Astrocyte (in vitro differentiated cells and primary cell): ENCODE measurements at places on chromosomes 6 and 20. TPM values are rescaled to one million over a fixed set of nuclear protein-coding genes. Genes with fewer than 3 reads are reported as not detected.

DNA sequence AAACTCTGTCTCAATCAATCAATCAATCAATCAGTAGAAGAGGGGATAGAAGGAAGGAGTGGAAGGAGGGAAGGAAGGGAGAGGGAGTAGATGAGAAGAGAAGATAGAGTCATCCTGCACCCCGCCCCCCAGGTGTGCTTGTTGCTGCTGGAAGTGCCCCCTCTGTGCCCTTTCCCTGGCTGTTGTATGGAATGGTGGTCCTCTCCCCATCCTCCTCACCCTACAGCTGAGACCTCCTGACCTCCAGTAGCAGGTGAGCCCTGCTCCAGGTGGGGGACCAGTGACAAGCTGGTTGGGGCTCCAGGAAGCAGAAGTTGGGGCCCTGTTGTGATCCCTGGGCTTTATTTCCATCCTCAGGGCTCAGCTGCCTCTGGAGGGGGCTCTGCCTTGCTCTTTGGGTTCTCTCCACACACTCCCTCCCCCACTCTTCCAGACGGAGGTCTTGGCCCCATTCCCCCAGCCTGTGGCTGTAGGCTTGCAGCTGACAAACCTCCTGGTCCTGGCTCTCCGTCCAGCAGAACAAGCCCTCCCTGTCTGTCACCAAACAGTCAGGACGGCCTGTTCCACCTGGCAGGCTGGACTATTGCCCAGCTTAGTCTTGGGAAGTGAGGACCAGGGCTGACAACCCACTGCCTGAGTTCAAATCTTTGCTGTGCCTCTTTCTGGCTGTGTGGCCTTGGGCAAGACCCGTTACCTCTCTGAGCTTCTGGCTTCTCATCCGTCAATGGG, 26.0 kb upstream of the SCRT2 start:
- DNase-seq, result no peak

Gene SIRPD
- total RNA-seq, result not detected in 2 replicates

GRCh38 chr6:118932421-118932820, 2.5 kb downstream of the MCM9 start:
- no peak for DNase-seq

DNA sequence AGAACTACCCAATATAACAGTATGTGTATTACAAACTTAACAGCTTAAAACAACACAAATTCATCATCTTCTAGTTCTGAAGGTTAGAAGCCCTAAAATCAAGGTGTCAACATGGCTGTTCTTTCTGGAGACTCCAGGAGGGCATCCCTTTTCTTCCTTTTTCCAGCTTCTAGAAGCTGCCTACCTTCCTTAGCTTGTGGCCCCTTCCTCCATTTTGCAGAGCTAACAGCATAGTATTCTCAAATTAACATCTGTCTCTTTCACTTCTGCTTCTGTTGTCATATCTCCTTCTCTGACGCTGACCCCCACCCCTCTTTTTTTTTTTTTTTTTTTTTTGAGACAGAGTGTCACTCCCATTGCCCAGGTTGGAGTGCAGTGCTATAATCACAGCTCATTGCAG, 52.8 kb upstream of the AKIRIN2 start:
- DNase-seq, result no peak

DNA sequence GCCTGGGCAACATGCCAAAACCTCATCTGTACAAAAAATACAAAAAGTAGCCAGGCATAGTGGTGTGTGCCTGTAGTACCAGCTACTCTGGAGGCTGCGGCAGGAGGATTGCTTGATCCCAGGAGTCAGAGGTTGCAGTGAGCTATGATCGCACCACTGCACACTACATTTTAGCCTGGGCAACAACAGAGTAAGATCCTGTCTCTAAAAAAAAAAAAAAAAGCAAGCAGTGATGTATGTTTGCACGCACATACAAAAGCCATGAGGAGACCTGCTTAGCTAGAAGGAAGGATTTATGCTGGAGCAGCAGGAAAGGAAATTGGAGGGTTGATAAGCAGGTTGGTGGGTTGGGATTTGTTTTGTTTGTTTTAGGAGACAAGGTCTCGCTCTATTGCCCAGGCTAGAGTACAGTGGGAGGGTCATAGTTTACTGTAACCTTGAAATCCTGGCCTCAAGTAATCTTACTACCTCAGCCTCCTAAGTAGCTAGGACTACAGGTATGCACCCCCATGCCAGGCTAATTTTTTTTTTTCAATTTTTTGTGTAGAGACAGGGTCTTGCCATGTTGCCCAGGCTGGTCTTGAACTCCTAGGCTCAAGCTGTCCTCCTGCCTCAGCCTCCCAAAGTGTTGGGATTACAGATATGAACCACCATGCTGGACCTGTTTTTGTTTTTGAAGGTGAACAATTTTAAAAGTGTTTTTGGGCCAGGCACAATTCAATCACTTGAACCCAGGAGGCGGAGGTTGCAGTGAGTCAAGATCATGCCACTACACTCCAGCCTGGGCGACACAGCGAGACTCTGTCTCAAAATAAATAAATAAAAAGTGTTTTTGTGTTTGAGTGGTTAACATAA, 4.0 kb downstream of the ZSWIM3 start:
- DNase-seq, result no peak

Gene ADGB
- total RNA-seq, result not detected in 2 replicates

- no peak for DNase-seq
These were observed 76.1 kb downstream of the HIVEP2 start for GRCh38 chr6:142868917-142869316.

- no peak for DNase-seq
These were observed 16.7 kb upstream of the CLIC5 start for GRCh38 chr6:46032110-46032998.

GRCh38 chr6:132998418-132998817, 184.0 kb downstream of the RPS12 start:
- no peak for DNase-seq

DNA sequence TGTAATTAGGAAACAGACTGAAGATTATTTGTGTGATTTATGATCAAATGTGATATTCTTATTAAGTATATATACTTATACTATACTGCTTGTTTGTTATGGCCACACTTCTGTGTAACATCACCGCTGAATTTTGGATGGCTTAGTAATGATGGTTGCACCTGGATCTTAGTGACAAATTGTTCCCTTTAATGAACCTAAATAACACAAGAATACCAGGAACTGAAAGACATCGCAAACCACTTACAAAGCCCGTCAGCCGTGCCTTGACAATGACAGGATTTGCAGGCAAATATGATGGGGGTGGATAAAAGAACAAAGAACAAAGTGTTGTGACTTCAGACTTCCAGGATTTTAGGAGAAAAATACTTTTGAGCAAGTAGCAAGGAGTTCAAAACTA, 67.1 kb downstream of the LAMP5 start:
- no peak for DNase-seq

DNA sequence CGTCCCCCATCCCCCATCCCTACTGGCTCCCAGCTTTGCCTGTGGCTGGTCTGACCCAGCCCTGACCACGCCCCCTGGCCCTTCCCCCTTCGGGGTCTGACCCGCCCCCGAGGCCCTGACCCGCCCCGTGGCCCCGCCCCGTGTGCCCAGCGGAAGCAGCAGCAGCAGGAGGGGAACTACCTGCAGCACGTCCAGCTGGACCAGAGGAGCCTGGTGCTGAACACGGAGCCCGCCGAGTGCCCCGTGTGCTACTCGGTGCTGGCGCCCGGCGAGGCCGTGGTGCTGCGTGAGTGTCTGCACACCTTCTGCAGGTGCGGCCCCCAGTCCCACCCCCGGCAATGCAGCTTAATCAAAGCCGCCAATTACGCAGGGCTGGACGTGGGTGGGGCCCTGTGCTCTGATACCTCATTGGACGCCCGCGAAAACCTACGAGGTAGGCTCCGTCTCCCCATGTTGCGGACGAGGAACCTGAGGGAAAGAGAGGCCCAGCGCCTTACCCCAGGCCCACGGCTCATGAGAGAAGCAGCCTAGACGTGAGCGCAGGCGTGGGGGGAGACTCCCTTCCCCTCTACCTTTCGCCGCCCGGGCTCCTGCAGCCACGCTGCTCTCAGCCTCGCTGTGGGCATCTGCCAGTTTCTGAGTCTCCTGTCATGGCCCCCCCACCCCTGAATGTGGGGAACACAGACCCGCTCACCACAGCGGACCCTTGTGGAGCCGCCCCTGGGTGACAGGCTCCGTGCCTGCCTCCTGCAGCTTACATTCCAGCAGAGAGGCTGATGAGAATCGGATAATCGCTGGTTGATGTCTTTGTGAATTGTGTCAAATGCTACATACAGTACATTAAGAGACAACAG, 12.8 kb downstream of the RBCK1 start:
- DNase-seq, result no peak

Gene CCN5
- total RNA-seq, result not detected in 2 replicates

DNA sequence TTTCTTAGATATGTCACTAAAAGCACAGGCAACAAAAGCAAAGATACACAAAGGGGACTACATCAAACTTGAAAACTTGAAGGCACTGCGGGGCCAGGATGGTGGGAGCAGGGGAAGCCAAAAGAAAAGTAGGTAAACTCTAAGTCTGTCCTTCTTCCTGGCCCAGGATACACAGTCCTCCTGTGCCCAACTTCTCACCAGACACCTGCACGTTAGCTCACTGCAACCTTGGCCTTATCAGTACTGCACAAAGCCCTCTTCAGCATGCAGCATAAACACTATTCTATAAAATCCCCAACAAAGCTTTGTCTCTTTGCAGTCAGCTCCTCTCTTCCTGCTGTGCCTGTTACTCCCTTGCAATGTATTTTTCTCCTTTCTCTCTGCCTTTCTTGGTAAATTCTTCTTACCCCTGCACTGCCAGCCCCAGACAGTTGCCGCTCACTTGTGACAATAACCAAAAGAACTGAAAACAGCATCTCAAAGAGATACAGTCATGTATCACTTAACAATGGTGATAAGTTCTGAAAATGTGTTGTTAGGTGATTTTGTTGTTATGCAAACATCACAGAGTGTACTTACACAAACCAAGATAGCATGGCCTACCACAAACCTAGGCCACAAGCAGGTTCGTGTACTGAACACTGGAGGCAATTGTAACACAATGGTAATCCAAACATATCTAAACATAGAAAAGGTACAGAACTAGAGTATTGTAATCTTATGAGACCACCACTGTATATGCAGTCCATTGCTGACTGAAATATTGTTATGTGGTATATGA, 51.2 kb downstream of the NINL start:
- no peak for DNase-seq

DNA sequence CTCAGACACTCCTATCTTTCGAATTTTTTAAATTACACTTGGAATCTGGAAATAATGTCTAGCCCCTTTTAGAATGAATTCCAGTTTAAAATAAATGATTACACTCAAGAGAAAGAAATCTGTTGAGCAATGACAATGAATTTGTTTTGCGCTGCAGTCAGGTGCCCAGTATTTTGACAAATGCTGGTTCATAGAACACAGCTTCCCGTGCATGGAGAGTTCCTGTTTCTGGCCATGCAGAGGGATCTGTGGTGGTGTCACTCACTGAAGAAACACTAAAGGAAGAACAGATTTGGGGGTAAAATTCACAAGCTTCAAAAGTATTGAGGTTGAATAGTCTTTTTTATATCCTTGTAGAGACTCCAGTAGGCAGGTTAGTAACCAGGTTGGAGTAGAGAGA, 113.4 kb upstream of the CEP85L start:
- no peak for DNase-seq

- no peak for DNase-seq
These were observed 59.2 kb downstream of the LAMP5 start for GRCh38 chr20:9573335-9574151.

Gene TUBB2B
- total RNA-seq, result 124 and 144 TPM in 2 replicates

DNA sequence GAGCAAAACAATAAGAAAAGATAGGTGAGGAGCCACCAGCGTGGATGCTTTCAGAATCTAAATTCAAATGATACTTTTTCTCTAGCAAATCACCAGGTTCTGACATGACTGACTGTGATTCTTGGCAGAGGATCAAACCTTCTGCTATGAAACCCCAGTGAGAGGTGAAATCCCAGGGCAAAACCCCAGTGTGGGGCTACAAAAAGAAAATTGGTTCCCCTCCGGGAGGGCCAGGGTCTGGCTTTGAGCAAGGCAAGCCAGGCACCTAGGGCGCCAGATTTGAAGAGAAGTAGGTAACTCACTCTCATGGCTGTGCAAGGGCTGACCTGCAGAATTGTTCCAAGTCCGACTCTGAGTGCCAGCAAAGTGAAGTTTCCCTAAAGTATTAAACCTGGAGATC, 20.2 kb upstream of the RALGAPA2 start:
- DNase-seq, result no peak

Gene RALY
- 90.5 and 105 TPM in 2 replicates for total RNA-seq

DNA sequence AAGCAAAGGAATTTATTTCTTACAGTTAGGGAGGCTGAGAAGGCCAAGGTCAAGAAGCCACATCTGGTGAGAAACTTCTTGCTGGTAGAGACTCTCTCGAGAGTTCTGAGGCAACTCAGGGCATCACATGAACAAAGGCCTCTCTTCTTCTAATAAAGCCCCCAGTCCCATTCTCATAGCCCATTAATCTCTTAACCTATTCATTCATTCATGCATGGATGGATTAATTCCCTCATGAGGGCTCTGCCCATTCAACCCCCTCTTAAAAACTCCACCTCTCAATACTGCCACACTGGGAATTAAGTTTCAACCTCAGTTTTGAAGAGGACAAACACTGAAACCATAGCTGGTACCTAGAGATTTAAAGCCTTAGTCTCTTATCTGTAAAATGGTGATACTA, 217.9 kb upstream of the SPTLC3 start:
- DNase-seq, result no peak

DNA sequence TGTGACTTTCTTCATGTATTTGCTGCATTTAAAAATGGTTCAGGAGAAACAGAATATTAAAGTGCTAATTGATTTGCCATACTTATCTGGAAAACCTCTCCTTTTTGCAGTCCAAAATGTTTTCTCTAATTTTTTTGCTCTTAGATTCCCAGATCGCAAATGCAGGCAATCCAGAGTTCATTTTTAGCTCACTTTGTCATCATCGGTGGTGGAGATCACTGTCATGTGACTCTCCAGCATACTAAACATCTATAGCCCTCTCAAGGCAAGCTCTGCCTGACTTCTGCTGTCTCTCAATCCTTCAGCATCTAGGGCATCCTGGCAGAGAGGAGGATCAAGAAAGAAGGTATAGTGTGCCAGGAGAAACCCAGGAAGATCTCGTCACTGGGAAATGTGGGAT, 24.8 kb downstream of the ABRACL start:
- DNase-seq, result no peak

DNA sequence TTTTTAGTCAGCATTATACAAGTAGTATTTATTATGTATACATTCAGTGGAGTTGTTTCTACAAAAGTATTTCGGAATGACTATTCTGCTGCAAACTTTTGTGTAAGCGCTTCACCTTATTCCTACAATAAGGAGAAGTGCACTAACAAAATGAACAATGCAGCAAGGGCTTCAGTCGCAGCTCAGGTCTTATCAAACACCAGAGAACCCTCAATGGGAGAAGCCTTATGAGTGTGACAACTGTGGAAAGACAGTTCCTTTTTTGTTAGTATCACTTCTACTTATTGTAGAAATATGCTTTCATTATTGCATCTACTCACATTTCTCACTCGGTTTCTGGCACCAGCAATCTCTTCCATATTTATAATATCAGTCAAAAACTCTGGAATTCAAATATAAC, 18.8 kb downstream of the ZKSCAN3 start:
- DNase-seq, result no peak

GRCh38 chr6:39527792-39528564, 197.2 kb downstream of the KIF6 start:
- no peak for DNase-seq
